Suprapubic skin (tissue), 4 donors: ENCODE measurements at places on chromosomes 13 and 19.

- no peak overlapping the region for H3K4me3 ChIP-seq
- no peaks in the 10 kb centered on the region for H3K27me3 ChIP-seq
- H3K4me1 ChIP-seq, result peaks cover 13% of the 10 kb centered on the region
- DNase-seq, result no peak
- no peak overlapping the region for H3K27ac ChIP-seq
These were observed 100.2 kb downstream of the TEX26 start for GRCh38 chr13:31032528-31033113.

DNA sequence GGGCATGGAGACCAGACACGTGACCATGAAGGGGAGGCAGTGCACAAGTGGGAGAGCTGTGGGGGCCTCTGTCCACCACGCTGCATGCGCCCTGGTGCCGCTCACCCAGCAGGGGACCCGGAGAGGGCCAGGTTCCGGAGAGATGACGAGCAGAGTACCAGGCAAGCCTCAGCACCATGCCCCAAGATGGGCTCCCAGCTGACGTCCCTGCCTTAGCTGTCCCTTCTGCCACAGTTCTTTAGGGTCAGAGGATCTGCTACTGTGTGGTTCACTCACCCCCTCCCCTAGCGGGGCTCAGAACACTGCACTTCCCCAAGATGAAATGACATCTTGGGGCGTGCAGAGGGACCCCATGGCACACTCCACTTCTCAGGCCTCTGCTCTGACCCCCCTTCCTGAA is 9.6 kb upstream of the PRKD2 start:
- DNase-seq, result no peak
- peaks cover 15% of the 10 kb centered on the region for H3K4me1 ChIP-seq
- no peaks in the 10 kb centered on the region for H3K27me3 ChIP-seq
- H3K36me3 ChIP-seq, result peaks cover 98% of the 10 kb centered on the region
- H3K4me3 ChIP-seq, result no peak overlapping the region

- no peaks in the 10 kb centered on the region for H3K36me3 ChIP-seq
- no peak overlapping the region for H3K27ac ChIP-seq
- H3K27me3 ChIP-seq, result no peaks in the 10 kb centered on the region
- H3K4me3 ChIP-seq, result no peak overlapping the region
- DNase-seq, result no peak
- no peaks in the 10 kb centered on the region for H3K4me1 ChIP-seq
These were observed 15.6 kb upstream of the NBEA start for GRCh38 chr13:34926508-34926907.

GRCh38 chr13:76016799-76017400 is 380.8 kb downstream of the LMO7 start:
- no peak overlapping the region for H3K4me3 ChIP-seq
- no peaks in the 10 kb centered on the region for H3K36me3 ChIP-seq
- H3K4me1 ChIP-seq, result peaks cover 4% of the 10 kb centered on the region
- no peak for DNase-seq

- H3K4me3 ChIP-seq, result no peak overlapping the region
- peaks cover 38% of the 10 kb centered on the region for H3K4me1 ChIP-seq
- H3K27me3 ChIP-seq, result no peaks in the 10 kb centered on the region
- H3K27ac ChIP-seq, result peak overlapping the region; percentile 29
- H3K36me3 ChIP-seq, result no peaks in the 10 kb centered on the region
- DNase-seq, result peak; percentile 88
These were observed 24.9 kb downstream of the EPS15L1 start for GRCh38 chr19:16446724-16447368.

DNA sequence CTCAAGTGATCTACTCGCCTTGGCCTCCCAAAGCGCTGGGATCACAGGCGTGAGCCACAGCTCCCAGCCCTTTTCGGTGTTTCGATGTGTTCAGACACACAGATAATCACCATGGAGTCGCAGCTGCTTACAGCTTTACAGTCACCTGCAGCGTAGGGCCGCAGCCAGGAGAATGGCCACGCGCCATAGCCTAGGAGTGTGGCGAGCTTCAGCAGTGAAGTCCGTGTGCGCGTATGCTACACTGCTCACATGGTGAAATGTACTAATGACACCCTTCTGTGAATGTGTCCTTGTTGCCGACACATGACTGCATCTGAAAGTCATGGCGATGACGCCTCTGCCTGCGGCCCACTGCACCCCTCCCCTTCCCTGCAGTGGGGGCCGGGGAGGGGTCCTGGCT is 23.6 kb downstream of the AP3D1 start:
- no peak overlapping the region for H3K4me3 ChIP-seq
- DNase-seq, result no peak
- no peaks in the 10 kb centered on the region for H3K4me1 ChIP-seq
- no peaks in the 10 kb centered on the region for H3K27me3 ChIP-seq

DNA sequence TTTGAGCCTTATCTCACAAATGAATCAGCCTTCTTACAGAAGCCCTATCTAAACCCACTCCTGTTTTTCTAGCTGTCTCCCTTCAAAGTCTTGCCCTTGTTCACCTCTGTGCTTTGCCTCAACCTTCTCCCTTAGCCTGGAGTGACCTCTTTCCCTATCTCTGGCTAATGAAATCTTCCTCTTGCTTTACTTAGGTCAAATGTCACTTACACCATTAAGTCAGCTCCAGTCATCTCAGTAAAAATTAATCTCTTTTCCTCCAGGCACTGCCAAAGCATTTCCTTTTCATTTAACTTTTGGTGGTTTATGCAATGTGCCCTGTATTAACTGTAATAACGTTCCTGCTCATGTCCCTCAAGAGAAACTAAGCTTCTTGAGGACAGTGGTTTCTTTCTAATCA is 596.5 kb upstream of the MIR17HG start:
- no peak for DNase-seq
- H3K27ac ChIP-seq, result no peak overlapping the region
- no peak overlapping the region for H3K4me3 ChIP-seq
- no peaks in the 10 kb centered on the region for H3K27me3 ChIP-seq
- no peaks in the 10 kb centered on the region for H3K36me3 ChIP-seq

DNA sequence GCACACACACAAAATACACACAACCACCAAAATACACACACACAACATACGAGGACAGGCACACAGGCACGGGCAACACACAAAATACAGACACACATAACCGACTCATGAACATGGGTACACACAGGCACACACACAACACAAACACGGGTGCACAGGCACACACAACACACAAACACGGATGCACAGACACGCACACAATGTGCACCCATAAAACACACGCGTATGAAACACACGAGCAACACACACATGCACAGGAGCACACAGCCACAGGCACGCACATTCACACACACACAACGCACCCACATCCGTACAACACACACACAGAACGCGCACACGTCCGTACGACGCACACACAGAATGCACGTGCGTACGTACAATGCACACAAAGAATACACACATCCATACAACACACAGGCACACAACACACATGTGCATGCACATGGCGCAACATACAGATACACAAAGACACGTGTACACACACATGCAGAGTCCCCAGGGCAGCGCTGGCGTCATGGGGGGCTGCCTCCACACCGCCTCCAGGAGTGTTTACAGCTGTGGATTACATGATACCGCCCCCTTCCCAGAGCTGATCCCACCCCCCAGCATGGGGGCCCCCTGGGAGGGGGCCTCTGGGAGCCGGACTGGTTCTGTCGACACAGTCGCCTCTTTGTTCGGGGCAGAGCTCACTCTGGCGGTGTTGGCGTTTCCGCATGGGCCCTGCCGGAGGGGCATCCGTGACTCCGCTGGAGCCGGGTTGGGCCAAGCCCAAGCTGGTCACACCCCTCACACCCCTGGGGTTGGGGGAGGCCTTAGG is 2.9 kb downstream of the SBNO2 start:
- H3K27me3 ChIP-seq, result no peaks in the 10 kb centered on the region
- H3K27ac ChIP-seq, result peak overlapping the region; percentile 98
- H3K4me1 ChIP-seq, result peaks cover 76% of the 10 kb centered on the region

DNA sequence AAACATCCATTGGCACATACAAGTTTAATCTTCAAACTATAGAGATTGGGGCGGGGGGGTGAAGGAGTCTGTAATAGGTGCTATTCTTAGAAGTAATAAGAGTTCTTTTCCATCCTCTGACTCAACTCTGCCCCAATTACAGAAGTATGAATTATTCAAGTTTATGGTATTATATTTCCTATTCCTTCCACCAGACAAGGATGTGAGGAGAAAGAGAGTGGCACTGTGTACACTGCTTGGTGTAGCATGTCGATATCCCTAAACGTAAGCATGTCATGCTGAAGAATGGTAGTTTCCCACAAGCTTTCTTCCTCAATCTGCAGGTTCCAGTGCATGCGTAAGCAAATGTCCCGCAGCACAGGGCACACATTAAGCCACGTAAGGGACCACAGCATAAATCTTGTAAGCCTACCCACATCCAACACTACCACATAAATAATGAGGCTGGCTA is 14.1 kb downstream of the BRD4 start:
- peaks cover 93% of the 10 kb centered on the region for H3K4me1 ChIP-seq
- no peaks in the 10 kb centered on the region for H3K36me3 ChIP-seq
- peak; percentile 43 for DNase-seq
- no peaks in the 10 kb centered on the region for H3K27me3 ChIP-seq
- peak overlapping the region; percentile 13 for H3K27ac ChIP-seq

GRCh38 chr13:26011996-26012821 is 39.6 kb downstream of the SHISA2 start:
- DNase-seq, result no peak
- H3K36me3 ChIP-seq, result no peaks in the 10 kb centered on the region
- peak overlapping the region; percentile 40 for H3K4me3 ChIP-seq
- peaks cover 14% of the 10 kb centered on the region for H3K27me3 ChIP-seq
- peaks cover 14% of the 10 kb centered on the region for H3K4me1 ChIP-seq

GRCh38 chr13:24683838-24684599 is 3.8 kb downstream of the ATP12A start:
- no peaks in the 10 kb centered on the region for H3K36me3 ChIP-seq
- DNase-seq, result no peak
- H3K27ac ChIP-seq, result no peak overlapping the region
- peaks cover 41% of the 10 kb centered on the region for H3K27me3 ChIP-seq
- H3K4me1 ChIP-seq, result peaks cover 23% of the 10 kb centered on the region
- no peak overlapping the region for H3K4me3 ChIP-seq

DNA sequence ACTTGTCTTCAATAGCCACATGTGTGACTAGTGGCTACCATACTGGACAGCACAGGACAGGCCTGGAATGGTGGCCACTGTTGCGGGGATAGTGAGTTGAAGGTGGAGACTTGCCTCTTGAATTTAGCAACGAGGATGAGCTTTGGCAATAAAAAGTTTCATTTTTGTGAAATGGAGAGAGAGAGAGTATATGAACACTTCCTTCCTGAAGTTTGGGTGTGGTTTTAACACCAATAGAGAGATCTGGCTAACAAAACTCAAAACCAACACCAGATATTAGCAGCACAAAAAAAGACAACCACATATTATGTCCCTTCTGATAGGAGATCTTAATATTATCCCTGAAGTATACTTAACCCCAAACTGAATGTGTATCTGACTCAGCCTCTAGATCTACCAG is 6.3 kb upstream of the LRFN3 start:
- H3K4me3 ChIP-seq, result no peak overlapping the region
- no peaks in the 10 kb centered on the region for H3K36me3 ChIP-seq
- no peak overlapping the region for H3K27ac ChIP-seq
- DNase-seq, result no peak

- no peaks in the 10 kb centered on the region for H3K36me3 ChIP-seq
- no peaks in the 10 kb centered on the region for H3K4me1 ChIP-seq
- no peak for DNase-seq
- peaks cover 32% of the 10 kb centered on the region for H3K27me3 ChIP-seq
- H3K27ac ChIP-seq, result no peak overlapping the region
These were observed 198.3 kb downstream of the USP12 start for GRCh38 chr13:26973295-26973694.

DNA sequence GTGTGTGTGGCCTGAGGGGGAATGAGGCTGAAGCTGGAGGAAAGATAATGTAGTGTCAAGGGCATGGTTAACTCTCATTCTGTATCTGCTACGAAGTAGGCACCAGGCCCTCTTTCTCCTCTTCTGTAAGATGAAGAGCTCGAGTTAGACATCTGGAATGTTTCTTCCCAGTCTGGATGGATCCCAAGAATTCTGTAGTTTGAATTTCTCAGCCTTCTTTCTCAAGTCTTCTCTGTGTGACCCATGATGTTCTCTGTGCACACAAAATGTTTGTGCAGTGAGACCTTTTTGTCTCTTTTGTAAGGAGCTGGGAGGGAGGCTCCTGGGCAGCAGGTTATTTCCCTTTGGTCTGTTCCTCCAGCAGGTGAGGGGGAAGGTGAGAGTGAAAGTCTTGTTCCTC is 13.7 kb downstream of the FGF9 start:
- DNase-seq, result no peak
- H3K27ac ChIP-seq, result no peak overlapping the region
- no peak overlapping the region for H3K4me3 ChIP-seq
- H3K27me3 ChIP-seq, result no peaks in the 10 kb centered on the region
- peaks cover 3% of the 10 kb centered on the region for H3K4me1 ChIP-seq
- H3K36me3 ChIP-seq, result no peaks in the 10 kb centered on the region

DNA sequence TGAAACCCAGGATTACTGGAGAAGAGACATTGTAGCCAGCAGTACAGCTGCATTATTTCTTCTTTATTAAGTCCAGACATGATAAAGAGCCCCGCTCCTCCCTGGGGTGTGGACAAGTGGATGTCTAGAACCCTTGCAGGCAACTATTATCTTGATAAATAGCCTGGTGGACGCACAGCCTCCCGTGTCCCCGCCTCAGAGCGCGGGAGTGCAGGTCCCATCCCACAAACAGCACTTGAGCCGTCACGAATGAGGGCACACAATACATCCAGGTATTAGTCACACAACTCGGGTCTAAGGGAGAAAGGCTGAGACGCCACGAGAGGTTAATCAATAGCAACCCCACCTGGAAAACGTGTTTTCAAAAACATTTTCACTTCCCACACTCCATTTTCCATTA is 213.2 kb upstream of the SOX1 start:
- no peak for DNase-seq
- H3K4me3 ChIP-seq, result no peak overlapping the region
- peaks cover 15% of the 10 kb centered on the region for H3K27me3 ChIP-seq
- H3K4me1 ChIP-seq, result no peaks in the 10 kb centered on the region
- H3K27ac ChIP-seq, result no peak overlapping the region

GRCh38 chr19:41299755-41300089 is 10.2 kb upstream of the CCDC97 start:
- H3K4me1 ChIP-seq, result peaks cover 62% of the 10 kb centered on the region
- DNase-seq, result peak; percentile 84
- H3K36me3 ChIP-seq, result peaks cover 77% of the 10 kb centered on the region
- H3K27me3 ChIP-seq, result no peaks in the 10 kb centered on the region

GRCh38 chr19:50461066-50461875 is 15.0 kb upstream of the EMC10 start:
- no peak overlapping the region for H3K4me3 ChIP-seq
- peaks cover 53% of the 10 kb centered on the region for H3K27me3 ChIP-seq
- DNase-seq, result no peak
- H3K36me3 ChIP-seq, result no peaks in the 10 kb centered on the region
